ENCODE measurements at places on chromosomes 3 and 15.

DNA sequence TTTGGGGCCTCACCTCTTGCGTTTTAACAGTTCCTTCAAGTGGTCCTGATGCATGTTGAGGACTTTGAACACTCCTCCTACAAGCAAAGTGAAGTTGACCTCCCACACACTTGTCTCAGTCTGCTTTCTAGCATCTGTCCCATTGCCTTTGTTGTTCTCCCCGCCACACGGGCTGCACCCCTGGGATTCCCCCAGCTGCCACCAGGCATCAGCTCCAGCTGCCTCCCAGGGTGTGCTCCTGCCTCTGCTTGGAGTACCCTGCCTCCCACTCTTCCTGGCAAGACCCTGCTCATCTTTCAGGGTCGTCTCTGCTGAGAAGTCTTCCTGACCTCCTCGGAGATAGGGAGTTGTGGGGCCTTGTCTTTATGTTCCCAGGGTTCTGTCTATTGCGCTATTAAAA, 52.2 kb downstream of the IGF1R start:
- no peak for DNase-seq

DNA sequence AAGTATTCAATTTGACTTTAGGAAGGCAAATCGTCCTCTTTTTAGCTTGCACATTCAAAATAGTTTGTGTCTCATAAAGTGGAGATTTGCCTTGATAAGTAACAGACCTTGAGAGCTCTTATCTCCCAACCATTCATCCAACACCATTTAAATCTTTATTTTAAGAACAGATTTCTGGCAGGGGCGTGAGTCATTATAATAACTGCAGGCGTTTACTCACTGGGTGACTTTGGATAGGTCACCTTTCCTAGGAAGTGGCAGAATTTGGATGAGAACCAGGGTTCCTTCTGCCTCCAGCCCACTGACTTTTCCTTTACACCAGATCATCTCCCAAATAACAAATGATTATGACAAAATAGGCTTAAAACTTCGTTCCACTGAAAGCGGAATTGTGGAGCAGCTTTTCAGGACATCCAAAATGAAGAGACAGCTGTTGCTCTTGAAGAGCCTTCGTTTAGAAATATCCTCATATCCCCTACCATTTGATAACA, 5.0 kb downstream of the LMCD1 start:
- no peak for DNase-seq

GRCh38 chr3:183725387-183725786, 27.8 kb downstream of the YEATS2 start:
- no peak for DNase-seq

- no peak for DNase-seq
Observed at GRCh38 chr3:60064210-60065178, 1014.7 kb upstream of the CFAP20DC start.

DNA sequence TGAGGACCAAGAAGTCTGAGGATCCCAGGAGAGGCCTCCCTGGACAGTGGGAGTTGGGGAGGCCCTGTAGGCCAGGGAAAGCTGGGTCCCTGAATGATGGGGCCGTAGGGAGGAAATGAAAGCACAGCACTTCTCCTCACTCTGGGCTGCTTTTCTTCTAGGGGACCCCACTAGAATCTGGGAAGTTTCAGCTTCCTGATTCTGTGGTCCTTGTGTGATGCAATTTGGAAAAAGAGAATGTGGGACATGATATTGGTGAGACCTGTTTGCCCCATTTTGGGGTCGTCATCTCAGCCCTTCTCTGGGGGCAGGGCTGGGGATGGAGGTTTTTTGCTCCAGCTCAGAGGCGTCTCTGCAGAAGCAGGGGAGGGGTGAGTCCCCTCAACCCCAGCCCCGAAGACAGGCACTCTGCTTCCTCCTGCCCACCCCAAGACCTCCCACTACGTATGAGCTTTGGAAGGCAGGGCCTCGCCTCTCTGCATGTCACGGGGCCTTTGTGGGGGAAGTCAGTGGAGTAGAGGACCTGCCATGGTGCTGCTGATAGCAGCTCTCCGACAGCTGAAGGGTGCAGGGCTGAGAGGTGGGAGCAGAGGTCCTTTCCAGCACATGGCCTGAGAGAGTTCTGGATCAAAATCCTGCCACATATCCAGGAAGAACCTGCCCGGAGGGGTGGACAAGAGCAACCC, 1.5 kb upstream of the SNX22 start:
- DNase-seq, result no peak

- DNase-seq, result no peak
Observed at GRCh38 chr15:76996526-76997401, 1.8 kb downstream of the PSTPIP1 start.

- DNase-seq, result no peak
Observed at GRCh38 chr15:85646538-85647091, 148.1 kb downstream of the KLHL25 start.

DNA sequence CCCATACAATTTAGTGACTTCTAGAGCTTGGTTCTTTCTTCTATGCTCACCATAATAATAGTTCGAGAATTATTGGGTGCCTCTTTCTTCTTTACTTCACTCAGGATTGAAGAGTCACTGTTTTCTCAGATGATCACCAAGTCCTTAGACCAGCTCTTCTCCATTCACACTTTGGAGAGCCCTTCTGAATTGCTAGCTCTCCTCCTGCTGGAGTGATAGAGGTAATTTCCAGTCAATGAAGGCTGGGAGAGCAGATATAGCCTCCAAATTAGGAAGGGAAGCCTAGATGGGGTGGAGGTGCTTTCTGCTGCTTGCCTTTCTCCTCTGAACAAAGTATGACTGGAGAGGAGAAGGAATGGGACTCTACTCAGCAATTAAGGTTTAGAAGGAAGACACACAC, 10.7 kb upstream of the BBX start:
- DNase-seq, result no peak

DNA sequence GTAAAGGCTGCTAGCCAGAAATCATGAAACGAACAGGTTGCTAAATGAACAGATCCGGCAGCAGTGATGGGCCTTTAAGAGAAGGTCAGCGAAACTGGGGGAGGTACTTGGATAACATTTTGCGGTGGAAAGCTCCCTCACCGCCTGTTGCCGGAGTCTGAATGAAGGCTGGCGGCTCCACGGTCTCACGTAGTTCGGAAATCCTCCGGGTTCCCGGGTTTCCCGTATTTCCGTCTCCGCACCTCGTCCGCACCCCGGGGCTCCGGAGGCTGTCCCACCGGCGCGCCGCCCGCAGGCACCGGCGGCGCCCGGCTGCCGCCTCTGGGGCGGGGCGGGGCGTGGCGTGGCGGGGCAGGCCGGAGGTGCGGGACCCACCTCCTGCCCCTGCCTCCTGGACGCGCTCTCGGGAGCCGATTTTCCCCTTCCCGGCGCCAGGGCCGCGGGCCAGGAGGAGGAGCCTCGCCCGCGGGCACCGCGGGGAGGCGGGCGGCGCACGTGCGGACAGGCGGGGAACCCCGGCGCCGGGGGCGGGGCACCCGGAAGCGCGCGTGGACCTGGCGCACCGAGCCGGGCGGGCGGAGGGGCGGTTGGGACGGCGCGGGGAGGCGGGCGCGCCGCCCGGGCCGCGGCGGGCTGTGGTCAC, at the start of gene ZDHHC23:
Gene ZDHHC23, plus strand, starts transcription at position 642 of the 643 bp plus-strand sequence. CDS start 790 bp downstream, outside the sequence.
- peak; percentile 56 for DNase-seq

DNA sequence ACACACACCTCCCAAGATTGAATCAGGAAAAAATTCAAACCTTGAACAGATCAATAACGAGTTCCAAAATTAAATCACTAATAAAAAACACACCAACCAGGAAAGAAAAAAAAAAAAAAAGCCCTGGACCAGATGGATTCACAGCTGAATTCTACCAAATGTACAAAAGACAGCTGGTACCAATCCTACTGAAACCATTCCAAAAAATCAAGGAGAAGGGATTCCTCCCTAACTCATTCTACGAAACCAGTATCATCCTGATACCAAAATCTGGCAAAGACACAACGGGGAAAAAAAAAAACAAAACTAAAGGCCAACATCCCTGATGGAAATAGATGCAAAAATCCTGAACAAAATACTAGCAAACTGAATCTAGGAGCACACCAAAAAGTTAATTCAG, 54.4 kb upstream of the SLC12A8 start:
- DNase-seq, result no peak

GRCh38 chr3:52721002-52721729, 15.3 kb downstream of the SPCS1 start:
- no peak for DNase-seq
